Activated T-cell treated with anti-CD3 and anti-CD28 coated beads for 4 hours (primary cell): ENCODE measurements at places on chromosomes 16 and 17.

GRCh38 chr17:9825641-9826150, at the start of gene GLP2R:
Gene GLP2R, plus strand, starts transcription at chr17:9825924. Its CDS starts 140 bp downstream, at chr17:9826064.
- DNase-seq: no peak

GRCh38 chr17:78526231-78527025, 50.8 kb downstream of the DNAH17 start:
- DNase-seq: no peak

- no peak for DNase-seq
These were observed 1.1 kb downstream of the ARL6IP1 start for GRCh38 chr16:18800293-18800692.

GRCh38 chr16:67264277-67264676, 15.1 kb upstream of the PLEKHG4 start:
- DNase-seq: no peak

DNA sequence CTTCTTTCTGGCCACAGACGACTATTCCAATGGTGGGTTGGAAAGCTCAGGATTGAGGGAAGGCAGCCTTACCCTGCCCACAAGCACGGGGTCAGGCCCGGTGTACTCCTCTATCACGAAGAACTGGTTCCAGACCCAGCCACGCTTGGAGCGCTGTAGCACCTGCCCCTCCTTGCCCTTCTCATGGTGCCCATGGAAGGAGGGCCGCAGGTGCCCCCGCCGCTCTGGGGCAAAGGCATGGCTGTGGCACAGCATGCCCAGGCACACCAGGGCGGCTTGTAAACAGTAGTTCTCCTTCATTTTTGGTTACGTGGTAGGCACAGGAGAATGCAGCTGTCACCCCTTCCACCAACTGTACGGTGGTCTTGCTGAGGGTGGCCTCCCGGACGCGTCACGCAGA, 117.3 kb downstream of the CDH11 start:
- no peak for DNase-seq

GRCh38 chr16:47025641-47026040, 52.2 kb upstream of the DNAJA2 start:
- DNase-seq: no peak

DNA sequence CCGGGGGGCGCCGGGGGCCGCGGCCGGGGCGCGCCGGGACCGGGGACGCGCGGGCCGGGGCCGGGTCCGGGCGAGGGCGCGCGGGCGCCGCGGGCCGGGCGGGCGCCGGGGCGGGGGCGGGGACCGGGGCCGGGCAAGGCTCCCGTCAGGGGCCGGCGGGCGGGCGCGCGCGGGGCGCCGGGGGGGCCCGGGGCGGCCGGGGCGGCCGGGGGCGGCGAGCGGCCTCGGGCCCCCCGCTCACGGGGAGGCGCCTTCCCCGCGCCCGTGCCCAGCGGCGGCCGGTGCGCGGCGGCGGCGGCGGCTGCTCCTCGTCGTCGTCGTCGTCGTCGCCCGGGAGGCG, 563 bp downstream of the ZCCHC14 start:
- DNase-seq: no peak

GRCh38 chr17:1150863-1151600, 28.7 kb downstream of the ABR start:
- DNase-seq: no peak
